Bronchial epithelial cell (primary cell): ENCODE measurements at places on chromosomes 13 and 19.
A peak's percentile ranks its signal among the peaks of the same experiment; 100 is the strongest.

GRCh38 chr19:50644315-50644915, 4.7 kb upstream of the SYT3 start:
- no peak for DNase-seq

DNA sequence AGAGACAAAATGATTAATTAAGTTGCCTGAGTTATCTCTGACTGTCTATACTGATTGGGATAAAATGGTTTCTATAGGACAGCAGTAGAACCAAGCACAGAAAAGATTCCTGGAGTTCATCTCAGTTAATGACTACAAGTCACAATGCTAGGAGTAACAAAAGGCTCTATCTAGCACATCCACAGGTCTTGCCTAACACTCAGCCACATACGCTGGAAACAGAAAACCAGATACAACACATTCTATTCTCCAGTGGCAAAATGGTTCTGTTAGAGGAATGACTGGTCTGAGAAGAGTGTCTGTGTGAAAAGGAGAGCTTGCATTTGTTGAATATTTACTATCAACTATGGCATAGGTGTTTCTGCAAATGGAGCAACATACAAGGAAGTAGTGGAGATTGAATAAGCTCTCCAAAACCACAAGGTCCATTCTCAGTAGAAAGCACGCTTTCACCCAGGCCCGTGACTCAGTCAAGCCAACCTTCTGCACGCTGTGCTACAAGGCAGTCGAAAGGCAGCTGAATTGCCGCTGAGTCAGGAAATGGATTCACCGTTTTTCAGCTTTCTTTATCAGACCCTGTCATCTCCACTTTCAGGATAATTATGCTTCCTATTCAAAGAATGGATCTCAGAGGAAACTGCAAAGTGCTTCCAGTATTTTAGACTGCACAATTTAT, 761.5 kb downstream of the EFNB2 start:
- peak; percentile 83 for DNase-seq

GRCh38 chr13:61954092-61954491, 538.4 kb upstream of the PCDH20 start:
- DNase-seq: peak; percentile 34

DNA sequence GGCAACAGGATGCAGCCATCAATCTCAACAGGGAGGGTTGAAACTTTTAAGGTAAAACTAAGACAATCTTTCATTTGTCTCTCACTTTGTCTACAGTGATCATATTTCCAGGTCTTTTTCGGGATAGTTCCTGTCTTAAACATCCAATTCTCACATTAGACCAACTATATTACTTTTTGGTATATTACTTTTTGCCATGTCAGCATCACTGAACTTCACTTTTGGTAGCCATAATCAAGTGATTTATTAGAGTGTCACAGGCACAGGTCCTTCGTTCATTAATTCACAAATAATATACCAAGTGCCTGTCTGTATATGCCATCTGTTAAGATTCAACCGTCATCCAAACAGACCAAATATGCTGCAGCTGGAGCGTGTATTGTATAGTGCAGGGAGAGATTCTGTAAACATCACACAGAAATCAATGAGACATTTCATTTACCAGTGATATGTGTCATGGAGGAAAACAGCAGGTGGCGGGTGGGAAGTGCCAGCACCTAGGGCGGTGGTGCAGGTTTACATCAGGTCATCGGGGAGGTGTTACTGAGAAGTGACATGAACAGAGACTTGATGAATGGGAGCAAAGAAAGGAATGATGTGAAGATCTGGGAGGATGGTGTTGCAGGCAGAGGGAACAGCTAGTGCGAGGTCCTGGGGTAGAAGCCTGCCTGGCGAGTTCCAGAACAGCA, 24.9 kb downstream of the ARHGEF7 start:
- no peak for DNase-seq

- DNase-seq: peak; percentile 86
Observed at GRCh38 chr13:99655351-99656091, 154.2 kb downstream of the TM9SF2 start.

DNA sequence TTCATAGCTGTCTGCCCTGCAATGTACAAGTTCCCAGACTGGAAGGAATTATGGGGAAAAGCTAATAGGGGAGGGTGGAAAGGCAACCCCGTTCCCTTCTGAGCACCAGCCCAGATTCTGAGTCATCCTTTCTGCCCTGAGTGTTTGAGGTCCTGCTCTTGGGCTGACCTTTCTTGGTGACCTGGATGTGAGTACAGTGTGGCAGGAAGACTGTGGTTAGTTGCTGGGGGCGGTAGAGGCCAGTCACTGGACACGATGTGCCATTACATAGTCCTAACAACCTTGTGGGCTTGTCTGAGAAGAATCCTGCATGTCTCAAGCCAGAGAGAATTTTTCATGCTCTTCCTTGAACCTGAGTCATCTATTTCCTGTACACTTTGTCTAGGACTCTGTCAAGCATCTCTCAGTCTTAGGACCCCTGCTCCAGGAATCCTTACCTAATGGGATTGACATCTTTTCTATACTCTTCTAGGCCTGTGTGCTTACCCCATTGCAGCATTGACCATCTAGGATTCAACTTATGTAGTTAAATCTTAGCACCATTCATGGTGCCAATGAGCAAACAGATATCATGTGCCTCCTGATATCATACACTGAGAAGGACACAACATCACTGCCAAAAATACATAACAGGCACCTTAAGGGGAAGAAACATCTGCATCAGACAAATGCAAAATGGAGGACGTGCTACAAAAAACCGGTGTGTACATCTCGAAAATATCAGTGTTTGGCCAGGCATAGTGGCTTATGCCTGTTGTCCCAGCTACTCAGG, 8.1 kb upstream of the ANGPTL4 start:
- peak; percentile 89 for DNase-seq
